ENCODE measurements at places on chromosomes 12 and 14.

DNA sequence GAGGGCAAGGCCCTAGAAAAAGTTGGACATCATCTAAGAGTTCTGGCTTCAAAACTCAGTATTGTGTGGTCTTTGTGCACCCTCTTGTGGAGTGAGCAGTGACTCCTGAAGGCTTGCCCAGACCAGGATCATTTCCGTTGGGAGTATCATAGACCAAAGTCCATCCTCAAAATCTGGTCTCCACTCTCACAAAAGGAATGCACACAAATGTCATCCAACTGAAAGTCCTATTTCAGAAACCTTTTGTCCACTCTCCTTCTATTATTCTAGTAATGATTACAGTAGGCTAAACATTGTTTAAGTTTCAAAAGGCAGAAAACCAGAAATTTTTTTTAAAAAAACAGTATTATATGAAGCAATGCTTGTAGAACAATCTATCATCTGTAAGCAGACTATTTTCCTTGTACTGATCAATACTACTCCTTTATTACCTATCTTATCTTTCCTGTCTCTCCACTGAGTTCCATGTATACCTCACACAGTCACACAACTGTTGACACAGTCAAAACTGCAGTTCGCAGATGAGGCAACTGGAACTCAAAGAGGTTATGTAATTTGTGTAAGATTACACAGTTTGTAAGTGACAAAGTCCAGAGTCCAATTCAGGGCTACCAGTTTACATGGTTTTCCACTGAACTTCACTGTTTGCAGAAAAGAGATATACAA lies 41.4 kb downstream of the COX16 start:
- DNase-seq: peak; percentile 3

GRCh38 chr12:57111031-57111734 lies at the start of gene STAT6:
STAT6 (minus strand) TSS chr12:57111362; CDS start chr12:57108278, 3,084 bp downstream.
- peak; percentile 96 for DNase-seq

- no peak for DNase-seq
Measured at GRCh38 chr12:68180792-68181744, 21.5 kb upstream of the IFNG start.

GRCh38 chr12:85036234-85036707 lies at the start of the genes LRRIQ1 and TSPAN19:
LRRIQ1 (plus strand) TSS chr12:85036351; CDS start chr12:85038177, 1,826 bp downstream.
TSPAN19 (minus strand) TSS chr12:85036277; CDS start chr12:85029946, 6,331 bp downstream.
- DNase-seq: no peak

- DNase-seq: no peak
Measured at GRCh38 chr12:24853588-24853987, 95.3 kb downstream of the BCAT1 start.

- DNase-seq: no peak
Measured at GRCh38 chr12:28543021-28543890, 353.0 kb downstream of the CCDC91 start.

DNA sequence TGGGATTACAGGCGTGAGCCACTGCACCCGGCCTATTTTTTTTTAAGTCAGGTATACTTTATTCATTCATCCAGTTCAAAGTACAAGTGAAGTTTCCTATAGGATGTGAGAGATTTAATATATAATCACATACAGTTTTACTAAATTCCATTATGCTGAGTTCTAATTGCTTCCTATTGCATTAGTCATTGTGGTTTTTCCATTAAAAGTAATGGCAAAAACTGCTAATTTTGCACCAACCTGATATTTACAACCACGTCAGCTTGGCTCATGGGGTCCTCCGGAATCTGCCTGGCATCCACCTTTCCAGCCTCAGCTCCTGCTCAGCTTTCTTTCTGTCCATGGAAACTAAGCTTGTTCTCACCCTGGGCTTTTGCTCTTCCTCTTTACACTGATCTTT lies 67.0 kb upstream of the CSRP2 start:
- DNase-seq: no peak

DNA sequence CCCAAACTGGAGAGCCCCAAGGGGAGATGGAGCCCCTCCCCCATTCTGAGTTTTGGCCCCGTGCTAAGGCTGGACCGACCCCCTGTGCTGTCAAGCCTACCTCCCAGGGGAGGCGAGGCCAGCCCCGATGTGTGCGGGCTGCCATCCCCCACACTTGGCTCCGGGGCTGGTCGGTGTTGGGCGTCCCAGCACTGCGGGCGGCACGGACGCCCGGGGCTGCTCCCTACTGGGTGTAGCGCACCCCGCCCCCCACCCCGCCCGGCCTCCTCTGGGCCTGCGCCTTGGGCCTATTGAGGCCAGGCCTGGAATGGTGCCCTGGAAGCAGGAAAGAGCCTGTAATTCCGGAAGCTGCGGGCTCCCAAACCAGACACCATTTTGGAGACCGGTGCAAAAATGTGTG lies 2.6 kb downstream of the DCAF4 start:
- no peak for DNase-seq

DNA sequence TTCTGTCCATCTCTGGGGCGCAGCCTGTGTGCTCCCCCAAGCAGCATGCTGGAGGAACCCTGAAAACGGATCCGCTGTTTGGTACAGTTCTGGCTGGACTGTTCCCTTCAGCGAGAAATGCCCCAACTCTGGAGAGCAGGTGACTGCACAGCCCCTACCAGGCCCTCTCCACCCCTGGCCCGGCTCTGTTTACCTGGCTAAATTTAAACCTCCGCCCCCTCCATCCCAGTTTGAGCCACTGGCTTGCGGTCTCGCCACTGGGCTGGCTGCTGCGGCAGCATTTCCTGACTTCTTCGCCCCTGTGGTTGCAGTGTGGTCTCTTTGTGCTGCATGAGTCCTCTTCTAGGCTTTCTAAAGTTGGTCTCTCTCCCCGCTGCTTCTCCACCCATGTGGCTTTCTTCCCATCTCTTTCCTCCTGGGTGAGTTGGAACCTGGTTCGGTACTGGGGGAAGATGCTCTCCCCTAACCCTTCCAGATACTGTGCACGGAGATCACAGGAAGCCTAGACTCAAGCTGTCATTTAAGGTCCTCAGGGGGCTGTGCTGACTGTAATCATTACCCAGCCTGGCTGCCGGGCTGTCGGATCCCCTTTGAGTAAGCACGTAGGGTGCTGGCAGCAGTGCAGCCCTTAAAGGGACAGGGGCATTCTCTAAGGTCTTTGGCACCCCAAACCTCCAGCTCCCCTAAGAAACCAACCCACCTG lies 60.6 kb downstream of the FBXL14 start:
- peak; percentile 26 for DNase-seq

DNA sequence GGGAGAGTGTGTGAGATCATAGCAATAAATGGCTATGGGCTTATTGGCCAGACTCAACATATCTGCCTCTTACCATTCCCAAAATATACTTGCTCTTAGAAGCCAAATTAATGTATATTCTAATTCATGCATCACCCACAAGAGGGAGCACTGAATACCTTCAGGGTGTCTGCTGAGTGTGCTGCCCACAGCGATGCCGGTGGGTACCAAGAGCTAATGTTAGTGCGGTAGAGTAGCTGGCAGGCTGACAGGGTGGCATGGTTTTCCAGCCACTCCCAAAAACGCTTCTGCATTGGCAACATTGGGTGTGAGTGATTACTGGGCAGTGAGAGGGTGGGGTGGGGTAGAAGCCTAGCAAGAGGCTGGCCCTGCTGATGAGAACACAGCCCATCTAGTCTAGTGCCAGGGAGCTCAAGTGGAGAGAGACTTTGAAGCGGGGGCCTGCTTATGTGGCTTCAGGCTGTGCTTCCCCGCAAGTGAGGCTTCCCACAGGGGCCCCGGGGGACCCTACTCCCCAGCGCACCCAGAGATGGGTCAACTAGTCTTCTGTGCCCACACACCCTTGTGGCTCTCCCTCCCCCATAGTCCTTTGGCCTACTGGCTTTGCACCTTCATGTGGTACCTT lies 9.2 kb upstream of the PLEKHD1 start:
- DNase-seq: peak; percentile 73

DNA sequence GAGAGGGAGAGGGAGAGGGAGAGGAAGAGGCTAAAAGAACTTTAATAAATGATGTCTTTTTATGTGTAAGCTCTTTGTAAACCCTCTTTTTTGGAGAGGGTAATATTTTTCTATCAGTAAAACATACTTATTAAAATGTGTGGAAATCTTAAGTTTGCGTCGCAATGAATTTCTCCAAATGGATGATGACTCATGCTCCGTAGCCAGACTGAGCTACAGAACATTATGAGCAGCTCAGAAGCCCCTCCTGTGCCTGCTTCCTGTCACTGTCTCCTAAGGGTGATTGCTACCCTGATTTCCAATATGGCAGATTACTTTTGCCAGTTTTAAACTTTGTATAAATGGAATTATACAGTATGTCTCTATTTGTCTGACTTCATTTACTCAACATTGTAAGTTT lies 13.0 kb upstream of the PYGL start:
- no peak for DNase-seq

DNA sequence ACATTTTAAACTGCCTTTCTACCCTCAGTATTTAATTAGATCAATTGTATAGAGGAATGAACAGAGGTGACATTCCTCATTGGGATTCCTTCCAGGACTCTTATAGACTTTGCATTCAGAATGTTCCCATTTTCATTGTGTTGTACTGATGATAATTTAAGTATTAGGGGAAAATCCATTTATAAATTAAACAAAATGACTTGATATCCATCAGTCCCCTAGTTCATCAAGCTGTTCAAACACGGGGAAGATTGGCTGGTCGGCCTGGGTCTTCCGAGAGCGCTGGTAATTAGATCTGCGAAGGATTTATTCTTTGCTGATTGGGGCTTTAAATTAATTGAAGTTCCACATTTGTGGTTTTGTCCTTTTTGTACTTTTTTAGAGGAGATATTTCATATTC lies 274.0 kb downstream of the EGLN3 start:
- no peak for DNase-seq

DNA sequence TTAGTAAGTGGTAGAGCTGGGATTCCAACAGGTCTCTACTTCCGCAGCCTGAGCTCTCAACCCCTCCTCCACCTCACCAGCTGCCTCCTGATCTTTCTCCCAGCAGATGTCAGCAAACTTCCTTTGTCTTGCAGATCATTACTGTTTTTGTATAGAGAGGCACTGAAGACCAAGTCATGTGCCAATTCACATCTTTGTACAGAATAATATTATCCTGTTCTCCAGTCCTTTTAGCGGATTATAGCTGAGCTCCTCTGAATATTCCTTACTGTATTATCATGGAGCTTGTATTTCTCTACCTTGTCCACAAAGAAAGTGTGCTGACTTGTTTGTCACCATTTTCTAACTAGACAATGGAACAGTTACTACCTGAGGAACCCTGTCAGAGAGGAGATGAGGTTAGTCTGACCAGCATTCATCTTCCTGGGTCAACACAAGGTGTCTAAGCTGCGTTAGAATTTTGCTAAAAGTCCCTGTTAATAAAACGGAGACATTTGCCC lies 142.3 kb upstream of the ARHGAP5 start:
- peak; percentile 43 for DNase-seq

- no peak for DNase-seq
Measured at GRCh38 chr12:3992945-3993344, 119.7 kb upstream of the PARP11 start.

GRCh38 chr14:59175404-59175803 lies 13.1 kb upstream of the DAAM1 start:
- no peak for DNase-seq

DNA sequence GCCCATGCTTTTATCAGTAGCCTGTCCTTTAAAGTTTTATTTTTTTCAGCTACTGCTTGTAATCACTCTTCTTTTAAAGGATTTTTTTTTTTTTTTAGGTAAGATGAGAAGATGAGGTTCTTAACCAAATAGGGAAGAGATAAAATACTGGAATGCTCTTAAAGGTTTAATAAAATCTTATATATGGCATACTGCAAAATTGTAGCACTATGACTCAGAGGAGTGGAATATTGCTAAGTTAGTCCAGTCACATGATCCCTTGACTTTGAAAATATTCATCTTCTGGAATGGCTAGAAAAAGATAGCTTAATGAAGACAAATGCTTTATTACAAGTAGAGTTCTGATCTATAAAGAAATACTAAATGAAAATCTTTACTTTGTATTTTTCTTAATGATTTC lies 116.6 kb downstream of the NAV3 start:
- no peak for DNase-seq

DNA sequence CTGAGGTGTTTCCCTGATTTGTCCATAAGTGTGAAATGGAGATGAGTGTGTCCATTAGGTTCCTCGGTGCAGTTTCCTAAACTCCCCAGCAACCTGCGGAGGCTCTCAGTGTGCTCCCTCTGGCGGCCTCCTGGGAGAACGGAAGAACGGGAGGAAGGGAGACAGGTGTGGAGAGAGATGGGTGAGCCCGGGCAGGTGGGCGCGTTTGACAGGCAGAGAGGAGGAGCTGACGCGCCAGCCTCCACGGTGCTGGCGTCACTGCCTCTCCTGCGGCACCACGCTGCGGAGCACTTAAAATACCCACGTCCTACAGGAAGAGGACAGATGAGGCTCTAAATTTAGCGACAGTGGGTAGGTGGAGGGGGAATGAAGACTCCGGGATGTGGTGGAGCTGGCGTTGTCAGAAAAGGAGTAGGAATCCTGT lies 26.8 kb upstream of the PEX5 start:
- DNase-seq: no peak

- DNase-seq: no peak
Measured at GRCh38 chr14:65169351-65169750, 67.0 kb upstream of the MAX start.

DNA sequence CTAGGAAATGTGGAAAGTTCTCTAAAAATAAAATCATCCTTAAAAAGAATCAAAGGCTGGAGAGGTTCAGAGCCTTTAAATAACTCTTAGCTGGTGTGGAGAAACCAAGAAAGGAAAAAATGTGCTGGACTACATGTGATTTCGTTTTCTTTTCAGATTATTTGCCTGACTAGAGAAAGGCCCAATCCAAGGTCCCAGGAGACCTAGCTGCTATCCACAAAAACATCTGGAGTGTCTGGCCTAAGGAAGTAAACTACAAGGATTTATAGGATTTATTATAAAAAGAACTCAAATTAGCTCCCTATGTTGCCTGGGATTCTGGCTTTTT lies 774 bp upstream of the TMEM30B start:
- DNase-seq: no peak

- no peak for DNase-seq
Measured at GRCh38 chr14:55849833-55850232, 268.4 kb upstream of the PELI2 start.

GRCh38 chr12:94255006-94255405 lies 106.6 kb downstream of the PLXNC1 start:
- DNase-seq: no peak

DNA sequence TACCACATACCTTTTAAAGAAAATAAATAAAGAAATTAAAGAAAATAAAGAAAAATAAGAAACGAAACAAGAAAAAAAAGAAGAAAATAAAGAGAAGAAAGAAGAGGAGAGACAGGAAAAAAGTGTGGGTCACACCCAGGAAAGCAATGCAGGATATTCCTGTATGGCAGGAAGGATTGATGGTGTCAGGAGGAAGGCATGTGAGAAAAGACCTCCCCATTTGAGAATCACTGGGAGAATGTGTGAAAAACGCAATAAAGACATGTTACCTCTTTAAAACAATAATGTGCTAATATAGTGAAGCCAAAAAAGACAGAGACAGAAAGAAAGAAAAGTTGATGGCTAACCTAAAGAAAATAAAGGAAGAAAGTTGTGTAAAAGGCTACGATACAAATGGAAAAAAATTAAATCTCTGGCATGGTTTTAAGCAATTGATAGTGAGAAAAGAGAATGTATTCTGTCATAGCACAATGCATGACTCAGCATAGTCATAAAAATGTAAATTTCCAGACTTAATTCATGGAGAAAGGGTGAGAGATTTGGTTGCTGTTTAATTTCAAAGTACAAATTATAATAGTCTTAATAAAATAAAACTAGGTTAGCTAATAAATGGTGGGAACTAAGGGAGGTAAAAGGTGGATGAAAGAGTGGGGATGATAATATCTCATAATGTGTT lies 24.3 kb upstream of the FOXG1 start:
- DNase-seq: no peak

Data from Kasumi-1 (cell line).